ENCODE measurements at places on chromosomes 6 and 20.

DNA sequence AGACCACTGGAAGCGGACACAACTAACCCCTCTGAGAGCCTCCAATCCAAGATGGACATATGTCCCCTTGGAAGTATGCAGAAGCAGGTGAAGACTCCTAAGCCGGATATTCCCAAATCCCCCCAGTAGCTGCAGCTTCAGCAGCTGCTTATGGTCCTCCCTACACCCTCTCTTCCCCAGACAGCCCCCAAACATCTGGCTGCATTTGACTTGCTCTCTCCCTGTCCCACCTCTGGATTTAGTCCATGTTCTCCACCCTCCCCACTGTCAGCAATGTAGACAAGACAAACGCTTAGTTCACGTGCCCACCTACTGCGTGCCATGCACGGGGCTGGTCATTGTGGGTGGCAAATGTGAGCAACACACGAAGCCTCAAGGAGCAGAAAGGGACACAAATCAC, 4.6 kb upstream of the ADAM33 start:
- H3K27ac ChIP-seq = no peak overlapping the region
- H3K4me1 ChIP-seq = peaks cover 6% of the 10 kb centered on the region
- no peak for DNase-seq
- H3K36me3 ChIP-seq = no peaks in the 10 kb centered on the region

DNA sequence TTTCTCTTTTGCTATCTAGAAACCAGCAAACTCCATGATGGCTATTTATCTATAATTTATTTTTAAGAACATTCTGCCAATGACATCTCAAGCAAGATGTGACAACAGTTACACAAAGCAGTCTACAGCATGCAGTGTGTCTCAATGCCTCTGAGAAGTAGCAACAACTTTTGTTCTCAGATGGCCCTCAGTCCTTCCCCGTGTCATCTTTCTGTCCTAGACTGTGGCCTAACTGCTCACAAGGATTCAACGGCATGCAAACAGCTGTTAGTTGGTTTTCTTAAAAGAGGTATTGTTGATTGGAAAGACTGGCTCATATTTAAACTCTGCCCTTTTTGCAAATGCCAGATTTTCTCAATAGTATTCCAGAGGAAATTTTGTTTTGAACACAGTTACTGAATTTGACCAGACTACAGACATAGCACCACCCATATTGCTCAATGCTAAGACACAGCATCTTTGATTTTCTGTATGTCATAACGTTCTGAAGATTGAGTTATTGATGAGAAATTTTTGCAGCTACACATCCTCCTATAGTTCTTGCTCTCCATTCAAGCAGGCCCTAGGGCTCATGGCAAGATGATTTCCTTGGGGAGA, 26.1 kb upstream of the F13A1 start:
- no peaks in the 10 kb centered on the region for H3K36me3 ChIP-seq
- peaks cover 32% of the 10 kb centered on the region for H3K27me3 ChIP-seq
- no peaks in the 10 kb centered on the region for H3K4me1 ChIP-seq
- no peak overlapping the region for H3K27ac ChIP-seq
- no peak overlapping the region for H3K4me3 ChIP-seq

DNA sequence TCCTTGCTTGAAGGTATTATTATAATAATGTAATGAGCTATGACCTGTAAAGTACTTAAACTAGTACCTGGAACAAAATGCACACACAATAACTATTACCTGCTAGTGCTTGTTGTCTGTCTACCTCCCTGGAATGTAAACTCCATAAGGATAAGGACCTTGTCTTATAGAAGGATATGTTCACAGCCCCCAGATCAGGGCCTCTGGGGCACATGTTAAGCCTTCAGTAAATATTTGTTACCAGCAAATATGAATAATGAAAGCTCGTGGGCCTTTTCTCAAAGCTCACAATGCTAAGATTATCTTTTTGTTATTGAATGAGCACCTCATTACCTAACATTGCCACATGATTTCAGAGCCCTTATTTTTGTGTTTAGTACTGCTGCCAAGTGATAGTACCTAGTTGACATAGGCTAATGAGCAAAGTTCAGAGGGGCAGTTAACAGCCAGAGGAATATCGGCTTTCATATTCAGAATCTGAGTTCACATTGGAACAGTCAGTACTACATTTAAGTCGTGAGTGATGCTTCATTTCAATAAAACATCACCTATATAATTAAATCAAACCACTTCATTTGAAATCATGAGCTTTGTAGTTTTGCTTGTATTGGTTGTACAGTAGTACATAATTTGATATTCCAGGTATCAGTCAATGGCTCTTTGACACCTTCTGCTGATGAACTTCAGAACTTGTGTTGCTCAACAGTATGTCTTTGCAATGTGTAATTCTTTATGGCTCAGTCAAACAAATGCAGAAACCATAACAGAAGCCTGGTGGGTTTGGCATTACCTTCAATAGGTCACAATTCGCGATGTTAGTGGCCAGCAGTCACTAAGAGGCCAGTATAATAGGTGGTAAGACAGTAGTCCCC, 11.8 kb upstream of the SMLR1 start:
- no peaks in the 10 kb centered on the region for H3K36me3 ChIP-seq
- no peak overlapping the region for H3K27ac ChIP-seq
- H3K4me1 ChIP-seq = peaks cover 2% of the 10 kb centered on the region
- DNase-seq = no peak

- H3K4me1 ChIP-seq = no peaks in the 10 kb centered on the region
- no peaks in the 10 kb centered on the region for H3K36me3 ChIP-seq
- peaks cover 13% of the 10 kb centered on the region for H3K27me3 ChIP-seq
- DNase-seq = no peak
Observed at GRCh38 chr6:125201961-125202729, 48.6 kb downstream of the TPD52L1 start.

DNA sequence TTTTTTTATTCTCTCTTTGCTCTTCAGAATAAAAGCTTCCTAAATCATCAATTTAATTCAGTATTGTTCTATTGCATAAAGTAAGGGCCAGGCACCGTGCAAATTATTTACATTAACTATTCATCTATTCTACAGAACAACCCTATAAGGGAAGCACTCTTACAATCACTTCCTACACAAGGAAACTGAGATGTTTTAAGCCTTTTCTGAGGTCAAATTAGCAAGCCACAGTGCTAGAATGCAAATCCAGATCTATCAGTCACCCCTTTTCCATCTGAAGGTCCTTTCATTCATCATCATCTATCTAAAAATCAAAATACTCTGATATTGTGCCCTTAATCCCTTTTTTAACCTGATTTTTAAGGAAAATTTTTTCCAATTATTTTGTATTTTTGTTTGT, 31.2 kb downstream of the FRK start:
- no peak for DNase-seq
- H3K27me3 ChIP-seq = peaks cover 20% of the 10 kb centered on the region
- H3K4me1 ChIP-seq = no peaks in the 10 kb centered on the region
- H3K4me3 ChIP-seq = no peak overlapping the region
- H3K36me3 ChIP-seq = no peaks in the 10 kb centered on the region

Data from effector memory CD8-positive, alpha-beta T cell (primary cell).